ENCODE measurements at places on chromosomes 2 and 18.

DNA sequence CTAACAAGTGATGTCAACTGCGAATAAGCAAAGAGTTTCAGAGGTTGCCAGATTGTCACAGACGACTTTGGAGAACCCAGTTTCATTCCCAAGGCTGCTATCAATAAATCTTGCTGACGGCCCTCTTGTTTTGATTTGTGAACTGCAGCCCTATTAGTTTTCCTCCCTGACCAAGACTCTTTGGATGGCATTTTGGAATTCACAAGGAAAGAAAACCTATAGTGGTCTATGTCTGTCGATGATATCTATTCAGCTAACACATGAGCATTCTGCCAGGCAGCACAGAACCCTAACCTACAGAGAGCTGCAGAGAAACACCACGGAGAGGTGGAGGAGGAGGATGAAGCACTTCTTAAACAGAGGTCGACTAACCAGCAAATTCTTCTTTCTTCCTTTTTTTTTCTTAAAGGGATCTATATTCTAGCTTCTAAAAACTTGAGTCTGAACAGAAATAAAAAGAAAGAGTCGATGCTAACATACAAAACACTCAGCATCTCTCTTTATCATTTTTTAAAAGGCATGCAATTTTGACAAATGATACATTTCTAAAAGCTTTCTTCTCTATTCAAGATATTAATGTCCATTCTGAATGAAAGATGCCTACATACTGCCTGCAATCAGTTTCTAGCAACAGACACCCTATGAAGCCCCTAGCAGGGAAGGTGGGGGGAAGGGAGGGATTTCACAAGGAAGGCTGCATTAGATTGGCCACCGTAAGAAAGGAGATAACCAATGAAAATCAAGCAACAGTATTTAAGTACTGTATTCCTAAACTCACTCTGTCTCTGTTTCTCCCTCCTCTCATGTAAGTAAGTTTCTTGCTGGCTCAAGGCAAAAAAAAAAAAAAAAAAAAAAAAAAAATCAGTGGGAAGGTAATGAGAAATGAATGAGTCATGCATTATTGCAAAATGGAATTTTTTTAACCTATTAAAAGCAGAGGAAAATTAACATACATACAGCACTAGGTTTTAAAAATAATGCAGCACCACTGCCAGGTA lies 83.0 kb upstream of the CHRNA1 start:
- no peak for DNase-seq

GRCh38 chr2:11203480-11203879 lies 48.2 kb downstream of the SLC66A3 start:
- no peak for DNase-seq

DNA sequence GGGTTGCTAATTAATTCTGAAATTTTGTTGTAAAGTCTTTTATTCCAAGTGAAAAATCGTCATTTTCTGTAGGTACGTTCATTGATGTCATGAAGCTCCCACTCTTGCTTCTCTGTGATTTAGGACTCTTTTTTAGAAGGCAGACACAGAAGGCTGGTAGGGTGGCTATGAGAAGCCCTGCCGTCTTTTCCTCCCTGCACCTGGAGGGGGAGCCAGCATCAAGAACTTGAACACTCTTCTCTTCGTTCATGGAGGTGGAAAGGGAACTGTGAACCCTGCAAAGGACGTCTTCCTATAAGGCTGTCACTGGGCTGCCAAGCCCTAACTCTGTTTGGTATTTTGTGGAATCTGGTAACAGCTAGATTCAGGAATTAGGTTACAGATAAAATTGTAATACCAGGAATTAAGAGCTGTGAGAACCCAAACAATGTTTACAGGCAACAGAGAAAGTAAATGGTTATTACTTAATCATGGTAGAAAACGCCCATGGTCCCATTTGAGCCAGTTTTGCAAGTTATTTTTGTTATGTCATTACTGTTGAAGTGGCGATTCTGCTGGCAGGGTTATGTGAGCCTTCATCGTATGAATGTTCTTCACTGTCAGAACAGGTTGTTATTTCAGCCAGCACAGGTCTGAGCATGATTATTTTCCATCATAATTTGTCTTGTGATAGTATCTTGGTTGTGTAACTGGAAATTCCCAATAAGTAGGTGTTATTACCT lies 112.2 kb downstream of the OSBPL6 start:
- no peak for DNase-seq

GRCh38 chr18:63319383-63320122 lies at the start of gene BCL2:
Gene BCL2 (minus strand): TSS chr18:63319769.
- DNase-seq: no peak

GRCh38 chr2:172376505-172377125 lies 50.8 kb upstream of the ITGA6 start:
- no peak for DNase-seq

GRCh38 chr18:77191071-77191751 lies 58.4 kb upstream of the GALR1 start:
- no peak for DNase-seq

GRCh38 chr2:172389685-172390339 lies 37.6 kb upstream of the ITGA6 start:
- no peak for DNase-seq

- no peak for DNase-seq
Observed at GRCh38 chr2:236657215-236657614, 87.6 kb downstream of the ACKR3 start.

GRCh38 chr2:96962567-96963203 lies 23.7 kb downstream of the FAM178B start:
- peak; percentile 75 for DNase-seq

GRCh38 chr2:212777020-212777491 lies 238.5 kb upstream of the ERBB4 start:
- DNase-seq: no peak

- DNase-seq: no peak
Observed at GRCh38 chr18:49376046-49376445, 84.4 kb downstream of the DYM start.

DNA sequence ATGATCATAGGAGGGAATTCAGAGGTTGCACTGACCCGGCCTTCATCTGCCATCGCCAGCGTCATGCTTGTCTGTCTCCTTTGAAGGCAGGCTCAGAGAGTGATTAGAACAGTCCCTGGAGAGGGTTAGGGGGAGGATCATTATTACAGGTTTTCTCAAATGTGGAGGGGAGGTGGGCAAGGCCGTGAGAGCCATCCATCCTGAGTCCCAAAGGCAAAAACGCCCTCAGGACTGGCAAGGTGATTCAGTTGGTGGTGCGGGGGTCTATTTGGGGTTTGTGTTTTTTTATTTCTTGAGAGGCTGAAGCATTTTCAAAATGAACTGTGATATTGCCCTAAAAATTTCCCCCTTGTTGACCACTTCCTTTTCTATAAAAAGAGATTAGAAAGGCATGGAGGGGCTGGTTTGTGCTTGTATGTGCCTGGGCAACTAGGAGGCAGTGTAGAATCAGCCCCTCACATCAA lies 39.3 kb upstream of the GYPC start:
- DNase-seq: no peak

DNA sequence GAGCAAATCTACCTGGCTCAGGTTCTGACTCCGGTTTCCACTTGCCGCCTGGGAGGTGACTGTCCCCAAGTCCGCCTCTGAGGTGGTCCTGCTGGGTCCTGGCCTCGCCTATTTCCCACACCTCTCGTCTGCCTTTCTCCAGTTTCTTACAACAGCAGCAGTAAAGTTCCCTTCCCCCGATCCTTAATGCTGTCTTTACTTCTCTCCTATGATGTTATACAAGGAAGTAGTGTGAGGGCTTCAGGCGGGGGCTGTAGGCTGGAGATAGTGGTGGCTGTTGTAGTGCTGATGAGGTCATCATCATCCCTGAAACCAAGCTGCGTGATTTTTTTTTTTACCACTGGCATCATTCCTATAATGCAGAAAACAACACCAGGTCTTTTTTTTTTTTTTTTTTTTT lies 18.9 kb downstream of the TGIF1 start:
- no peak for DNase-seq

DNA sequence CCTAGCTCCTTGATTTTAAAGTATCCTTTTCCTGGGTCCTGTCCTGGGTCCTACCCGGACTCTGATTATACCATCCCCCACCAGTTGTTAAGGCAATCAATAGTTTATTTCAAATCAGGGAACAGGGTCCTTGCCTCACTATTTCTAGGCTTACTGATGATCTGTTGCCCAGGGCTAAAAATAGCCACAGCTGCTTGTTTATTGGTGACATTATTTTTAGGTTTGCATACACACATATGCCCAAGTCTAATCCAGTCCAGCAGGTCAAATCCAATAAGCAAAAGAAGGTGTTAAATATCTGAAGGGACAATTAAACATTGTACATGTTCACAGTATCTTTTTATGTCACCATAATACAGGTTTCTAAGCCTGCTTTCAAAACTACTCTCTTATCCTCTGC lies 66.0 kb downstream of the RAB10 start:
- no peak for DNase-seq

DNA sequence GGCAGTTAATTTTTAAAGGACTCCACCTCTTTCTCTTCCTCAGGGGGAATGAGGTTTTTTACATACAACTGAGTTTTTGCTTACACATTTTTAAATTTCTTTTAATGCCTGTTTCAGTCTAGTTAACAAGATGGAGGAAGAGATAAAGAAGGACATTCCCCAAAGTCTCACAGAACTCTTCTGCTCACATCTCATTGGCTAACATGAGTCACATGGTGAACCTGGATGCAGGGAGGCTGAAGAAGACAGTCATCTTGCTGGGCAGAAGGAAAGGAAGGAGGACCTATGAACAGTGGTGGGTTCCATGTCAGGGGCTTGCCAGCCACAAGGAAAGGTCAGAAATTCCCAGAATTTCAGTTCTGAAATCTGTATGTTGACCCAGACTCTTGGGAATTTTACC lies 10.4 kb upstream of the ST8SIA5 start:
- DNase-seq: no peak

DNA sequence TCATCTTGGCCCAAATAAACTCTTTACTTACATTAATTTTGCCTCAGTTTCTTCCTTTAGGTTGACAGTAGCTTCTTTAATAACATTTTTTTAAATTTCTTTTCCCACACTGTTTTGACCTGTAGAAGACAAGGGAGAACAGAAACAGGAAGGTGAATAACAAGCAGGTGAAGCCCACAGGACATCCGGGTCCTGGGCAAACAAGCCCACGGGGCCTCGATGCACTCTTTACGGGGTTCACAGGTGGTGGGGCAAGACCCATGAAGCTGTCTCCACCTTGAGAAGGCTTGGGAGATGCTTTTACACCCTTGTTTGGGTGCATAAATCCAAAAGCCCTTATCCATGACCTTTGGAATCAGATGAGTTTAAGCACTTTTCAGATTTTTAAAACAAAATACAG lies 301.0 kb upstream of the MGAT5 start:
- no peak for DNase-seq

DNA sequence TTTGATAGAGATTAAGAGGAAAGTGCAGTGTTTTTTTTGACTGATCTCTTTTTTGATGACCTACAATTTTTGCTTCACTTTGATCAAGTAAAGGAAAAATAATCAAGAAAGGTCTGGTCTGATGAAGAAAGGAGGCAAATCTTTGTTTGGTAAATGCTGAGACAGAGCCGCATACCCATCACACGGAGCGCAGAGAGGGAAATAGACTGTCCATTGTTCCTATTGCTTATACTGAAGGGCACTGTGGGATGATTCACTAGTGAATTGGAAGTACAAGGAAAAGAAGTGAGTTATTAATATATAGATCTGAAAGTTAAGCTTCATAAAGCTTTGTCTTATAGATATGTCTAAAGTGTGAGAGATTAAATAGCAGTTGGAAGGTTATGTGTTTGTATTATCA lies 455.1 kb downstream of the PLCL1 start:
- no peak for DNase-seq

GRCh38 chr2:134290358-134290757 lies 36.5 kb downstream of the MGAT5 start:
- no peak for DNase-seq

- no peak for DNase-seq
Observed at GRCh38 chr2:79776461-79776860, 263.6 kb downstream of the CTNNA2 start.

DNA sequence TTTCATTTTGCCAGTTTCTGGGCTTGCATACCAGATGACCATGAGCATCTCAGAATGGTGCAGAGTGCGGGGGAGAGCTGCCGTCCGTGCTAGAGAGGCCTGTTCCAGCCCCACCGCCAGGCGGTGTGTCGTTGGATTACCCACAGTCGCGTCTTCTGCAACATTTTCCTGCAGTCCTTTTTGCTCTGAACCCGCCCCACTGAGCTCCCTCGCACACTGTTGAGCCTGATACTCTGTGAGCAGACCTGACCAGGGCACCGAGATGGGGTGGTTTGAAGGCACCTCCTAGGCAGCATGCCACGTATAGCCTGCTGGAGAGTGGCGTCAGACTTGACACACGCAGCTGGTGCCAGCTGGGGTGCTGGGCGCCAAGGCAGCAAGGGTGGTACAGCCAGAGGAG lies 18.1 kb downstream of the PPP1R7 start:
- no peak for DNase-seq

- no peak for DNase-seq
Observed at GRCh38 chr2:43194121-43194869, 32.1 kb downstream of the ZFP36L2 start.

DNA sequence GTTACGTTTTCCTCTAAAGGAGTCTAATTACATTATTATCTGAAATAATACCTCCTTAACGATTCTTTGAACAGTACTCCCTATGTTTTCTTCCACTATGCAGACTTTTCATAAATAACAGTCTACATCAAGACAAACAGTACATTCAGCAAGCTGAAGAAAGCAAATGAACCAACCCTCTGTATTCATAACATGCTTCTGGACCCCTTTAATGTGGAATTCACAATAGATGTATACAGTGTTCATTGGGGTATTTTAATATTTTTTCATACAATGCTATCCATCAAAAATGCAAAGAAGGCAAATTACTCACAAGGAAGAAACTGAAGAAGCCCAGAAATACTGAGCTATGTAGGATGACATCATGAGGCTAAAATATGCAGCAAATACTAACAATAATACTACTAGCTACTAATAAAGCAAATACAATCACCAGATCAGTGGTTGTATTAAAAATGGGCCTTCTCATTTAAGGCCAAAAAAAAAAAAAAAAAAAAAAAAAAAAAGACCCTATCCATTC lies 408.6 kb downstream of the MTX2 start:
- no peak for DNase-seq

GRCh38 chr2:120722568-120723421 lies 12.9 kb upstream of the GLI2 start:
- DNase-seq: no peak

DNA sequence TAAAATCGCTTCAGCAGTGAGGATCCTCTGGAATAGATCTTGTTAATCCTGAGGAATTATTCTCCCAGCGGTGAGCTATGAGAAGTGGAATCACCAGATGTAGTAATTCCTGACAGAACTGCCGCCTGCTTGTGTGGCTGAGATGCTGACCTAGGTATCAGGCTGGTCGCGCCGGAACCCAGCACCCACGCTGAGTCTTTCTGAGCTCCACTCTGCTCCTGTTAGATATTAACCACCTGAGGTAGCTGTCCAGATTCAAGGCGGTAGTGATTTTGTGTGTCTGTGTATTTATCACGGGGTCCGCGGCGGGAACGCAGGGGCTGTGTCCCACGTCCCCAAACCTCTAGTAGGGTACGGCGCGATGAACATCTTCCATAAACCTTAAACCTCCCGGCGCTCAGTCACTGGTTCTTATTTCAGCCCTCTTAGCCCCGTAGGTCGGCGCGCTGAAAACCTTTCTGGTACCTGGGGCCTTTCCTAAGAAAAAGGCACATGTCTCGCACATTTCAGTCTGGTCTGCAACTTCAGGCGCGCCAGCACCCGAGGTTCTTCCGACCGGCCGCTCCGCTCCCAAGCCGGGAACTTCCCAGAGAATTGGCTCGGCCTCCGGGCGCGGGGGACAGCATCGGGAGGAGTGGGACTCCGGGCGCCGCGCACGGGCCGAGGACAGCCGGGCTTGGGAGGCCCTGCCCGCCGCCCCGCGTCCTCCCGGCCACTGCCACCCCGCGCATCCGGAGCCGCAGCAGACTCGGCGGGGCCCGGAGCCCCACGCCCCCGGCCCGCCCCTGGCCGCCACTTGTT lies 542 bp upstream of the CNNM3 start:
- no peak for DNase-seq

- no peak for DNase-seq
Observed at GRCh38 chr2:186772579-186772978, 76.4 kb downstream of the ZSWIM2 start.

Measured in activated CD8-positive, alpha-beta memory T cell treated with anti-CD3 and anti-CD28 coated beads for 1 hour (primary cell).